ENCODE measurements at places on chromosomes 7 and 10. TPM values are rescaled to one million over a fixed set of nuclear protein-coding genes. Genes with fewer than 3 reads are reported as not detected.

Gene CC2D2B
- not detected for total RNA-seq

Gene PKD2L1
- total RNA-seq: not detected

Gene LRMDA
- total RNA-seq: not detected

Gene POLR1F
- total RNA-seq: 32.2 TPM

Gene SH2D4B
- 0.16 TPM for total RNA-seq

Gene AGR3
- total RNA-seq: not detected

Gene UTF1
- total RNA-seq: not detected

Gene GIMAP4
- total RNA-seq: 23.6 TPM

Gene RARRES2
- not detected for total RNA-seq

All from CD4-positive, alpha-beta T cell (primary cell).